ENCODE measurements at places on chromosomes 4 and X.

DNA sequence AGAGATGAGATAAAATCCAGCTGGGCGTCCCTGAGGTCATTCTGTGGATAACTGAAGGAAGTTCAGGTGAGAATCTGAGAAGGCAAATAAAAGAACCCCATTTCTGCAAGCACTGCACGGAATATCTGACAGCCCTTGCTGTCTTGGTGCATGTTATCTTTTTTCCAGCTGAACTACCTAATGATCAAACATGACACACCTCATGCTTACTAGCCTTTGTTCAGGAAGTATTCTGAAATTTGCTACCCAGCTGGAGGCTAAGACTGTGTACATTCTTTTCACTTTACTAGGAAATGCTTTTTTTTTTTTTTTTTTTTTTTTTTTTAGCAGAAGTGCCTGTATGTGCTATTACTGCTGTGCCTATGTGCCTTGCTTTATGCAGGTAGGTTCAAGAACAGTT is 718.1 kb downstream of the SMARCA1 start:
- no peak for DNase-seq

DNA sequence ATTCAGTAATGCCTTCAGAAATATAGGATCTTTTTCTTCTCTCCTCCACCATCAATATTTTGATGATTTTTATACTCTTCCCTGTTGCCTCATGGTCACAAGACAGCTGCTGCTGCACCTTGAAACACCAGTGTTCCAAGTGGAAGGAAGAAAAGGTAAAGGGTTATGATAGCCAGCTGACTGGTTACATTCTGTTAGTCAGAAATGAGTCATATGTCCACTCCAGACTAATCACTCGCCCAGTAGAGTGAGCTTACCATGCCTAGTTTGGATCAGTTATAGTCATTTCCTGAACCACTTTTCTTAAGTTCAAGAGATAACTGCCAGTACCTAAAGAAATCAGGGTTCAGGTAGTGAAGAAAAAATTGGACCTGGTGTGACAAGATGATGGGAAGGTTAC is 532.3 kb upstream of the SMIM31 start:
- DNase-seq, result no peak

DNA sequence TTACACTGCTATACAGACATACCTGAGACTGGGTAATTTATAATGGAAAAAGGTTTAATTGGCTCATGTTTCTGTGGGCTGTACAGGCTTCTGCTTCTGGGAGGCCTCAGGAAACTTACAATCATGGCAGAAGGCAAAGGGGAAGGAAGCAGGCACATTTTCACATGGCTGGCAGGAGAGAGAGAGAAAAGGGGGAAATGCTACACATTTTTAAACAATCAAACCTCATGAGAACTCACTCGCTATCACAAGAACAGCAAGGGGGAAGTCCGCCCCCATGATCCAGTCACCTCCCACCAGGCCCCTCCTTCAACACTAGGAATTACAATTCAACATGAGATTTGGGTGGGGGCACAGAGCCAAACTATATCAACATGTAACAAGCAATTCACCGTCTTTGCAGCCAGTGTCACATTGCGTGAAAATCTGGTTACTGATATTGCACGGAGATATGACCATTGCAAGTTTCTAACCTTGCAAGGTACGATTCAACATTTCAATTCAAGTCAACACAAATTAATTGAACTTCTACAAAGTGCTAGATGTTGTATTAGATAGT is 61.7 kb upstream of the RELL1 start:
- no peak for DNase-seq

- DNase-seq, result no peak
Measured at GRCh38 chrX:52078131-52078530, 9.1 kb upstream of the MAGED4B start.

- DNase-seq, result no peak
Measured at GRCh38 chr4:130183096-130183495, 1087.1 kb downstream of the C4orf33 start.

GRCh38 chrX:56569378-56570057 is 6.1 kb downstream of the UBQLN2 start:
- DNase-seq, result no peak

GRCh38 chrX:45485719-45486118 is 285.0 kb upstream of the DIPK2B start:
- DNase-seq, result peak; percentile 47

DNA sequence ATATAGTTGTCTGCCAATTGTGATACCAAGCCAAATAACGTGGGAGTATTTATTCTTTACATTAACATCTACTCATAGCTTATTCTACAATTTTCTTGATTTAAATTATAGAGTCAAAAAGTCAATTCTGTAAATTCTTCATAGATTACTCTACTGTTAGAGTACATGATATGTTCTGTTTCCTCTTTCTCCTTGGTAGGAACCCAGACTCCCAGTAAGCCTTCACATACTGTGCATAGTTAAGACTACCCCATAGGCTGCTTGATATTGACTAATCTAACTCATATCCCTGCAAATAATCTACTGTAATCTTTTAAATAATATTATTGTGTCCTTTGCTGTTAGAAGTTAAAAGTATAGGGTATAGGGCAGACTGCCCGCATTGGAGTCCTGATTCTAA is 35.4 kb downstream of the BANK1 start:
- DNase-seq, result no peak

DNA sequence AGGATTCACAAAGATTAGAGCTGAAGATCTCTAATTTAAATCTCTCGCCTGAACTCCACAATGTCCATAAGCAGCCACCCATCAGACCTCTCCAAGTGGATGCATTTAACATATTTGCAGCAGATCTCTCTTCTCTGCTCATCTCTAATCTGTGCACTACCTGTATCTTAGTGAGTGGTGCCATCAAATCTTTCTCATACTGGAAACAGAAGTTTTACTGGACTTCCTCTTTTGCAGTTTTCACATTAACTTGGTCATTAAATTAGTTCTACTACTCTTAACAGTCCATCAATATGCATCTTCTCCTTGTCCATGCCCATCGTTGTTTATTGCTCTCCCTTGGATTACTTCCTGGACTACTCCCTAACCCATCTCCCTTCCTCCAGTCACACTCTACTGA is 488.5 kb downstream of the IL15 start:
- no peak for DNase-seq

DNA sequence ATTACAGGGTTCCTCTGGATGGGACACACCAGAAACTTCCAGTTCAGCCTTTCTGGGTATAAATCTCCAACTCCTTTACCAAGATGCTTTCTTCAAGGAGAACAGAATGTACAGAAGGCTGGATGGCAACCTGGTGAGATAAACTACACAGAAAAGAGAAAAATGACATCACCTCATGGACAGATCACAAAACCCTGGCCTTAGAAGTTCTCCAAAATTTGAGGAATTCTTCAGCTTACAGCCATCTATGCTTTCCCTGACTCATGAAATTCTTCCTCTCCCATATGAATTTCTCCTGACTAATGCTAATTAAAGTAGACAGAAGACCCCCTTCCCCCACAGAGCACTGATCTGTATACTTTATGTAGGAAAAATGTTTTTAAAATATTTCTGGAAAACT is 345.4 kb downstream of the STIM2 start:
- peak; percentile 39 for DNase-seq

DNA sequence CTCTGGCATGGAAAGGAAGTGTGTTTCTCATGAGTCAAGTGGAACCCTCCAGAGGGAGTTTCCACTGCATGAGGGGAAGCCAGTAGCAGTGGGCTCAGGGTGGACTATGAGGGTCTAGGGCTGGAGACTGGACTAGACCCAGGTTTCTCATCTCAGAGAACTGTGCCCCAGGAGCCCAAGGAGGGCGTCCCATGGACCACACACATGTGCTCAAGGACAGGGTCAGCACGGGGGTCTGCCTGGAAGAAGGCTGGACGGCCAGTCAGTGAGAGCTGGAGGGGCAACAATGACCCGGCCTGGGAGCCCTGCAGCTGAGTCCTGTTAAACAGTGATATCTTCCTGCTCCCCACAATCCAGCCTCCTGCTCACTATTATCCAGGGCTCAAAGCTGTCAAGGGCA is 5.8 kb upstream of the CTSO start:
- DNase-seq, result no peak

GRCh38 chrX:23525531-23525930 is 141.8 kb upstream of the PRDX4 start:
- no peak for DNase-seq

GRCh38 chr4:6008092-6008551 is 10.1 kb downstream of the C4orf50 start:
- no peak for DNase-seq

DNA sequence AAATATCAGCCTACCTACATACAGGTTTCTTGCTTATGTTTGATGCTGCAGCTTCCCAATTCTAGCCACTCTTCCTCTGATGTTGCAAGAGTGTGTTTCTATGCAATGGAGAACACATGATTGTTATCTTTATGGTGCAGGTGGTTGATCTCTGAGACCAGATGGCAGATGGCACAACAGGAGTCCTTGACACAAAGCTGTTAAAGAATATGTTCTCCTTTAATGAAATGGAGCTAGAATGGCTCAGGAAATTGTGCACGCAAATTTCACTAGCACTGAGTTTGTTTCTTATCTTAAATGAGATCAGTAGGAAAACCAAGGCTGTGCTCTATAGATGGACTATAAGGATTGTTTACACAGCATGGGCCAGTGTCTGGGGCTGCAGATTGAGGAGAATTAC is 29.9 kb upstream of the TTC29 start:
- no peak for DNase-seq

DNA sequence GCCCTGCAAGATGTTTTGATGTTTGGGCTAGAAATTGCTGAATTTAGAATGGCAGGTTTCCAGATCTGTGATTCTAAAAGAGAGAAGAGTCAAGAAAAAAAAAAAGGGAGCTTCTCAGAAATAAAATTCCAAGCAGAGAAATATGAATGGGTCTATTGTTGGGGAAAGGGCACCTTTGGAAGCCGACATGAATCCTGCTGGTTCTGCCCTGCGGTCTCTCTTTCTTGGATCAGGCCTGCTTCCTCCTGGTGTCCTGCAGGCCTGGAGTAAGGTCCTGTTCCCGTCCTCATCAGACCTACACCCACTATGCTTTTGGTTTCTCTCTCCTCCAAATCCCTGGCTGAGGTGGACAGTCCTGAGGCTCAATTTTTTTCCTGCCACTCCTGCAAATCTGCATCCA is 109.8 kb upstream of the TRIM2 start:
- DNase-seq, result no peak

DNA sequence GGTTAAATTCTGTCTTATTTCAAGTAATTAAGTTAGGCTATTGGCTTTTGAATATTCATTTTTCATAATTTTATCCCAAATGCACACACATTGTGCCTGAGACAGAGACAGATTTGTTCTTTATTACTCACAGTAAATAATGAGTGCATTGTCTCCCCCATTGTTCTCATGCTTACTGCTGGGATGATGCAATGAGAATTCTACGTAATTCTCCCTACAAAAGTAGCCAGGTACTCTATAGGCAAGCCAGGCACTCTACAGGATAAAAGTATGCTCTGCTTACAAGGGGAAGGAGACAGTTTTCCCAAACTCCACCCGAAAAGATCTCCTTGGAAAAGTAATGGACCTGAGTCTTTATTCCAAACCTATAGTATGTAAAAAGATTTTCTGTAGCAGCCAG is 1890.7 kb upstream of the PCDH10 start:
- no peak for DNase-seq

- DNase-seq, result peak; percentile 54
Measured at GRCh38 chr4:77959566-77960338, 97.1 kb downstream of the MRPL1 start.

- DNase-seq, result no peak
Measured at GRCh38 chrX:66017659-66018170, 22.2 kb downstream of the VSIG4 start.

GRCh38 chr4:54139332-54139731 is 39.4 kb downstream of the GSX2 start:
- DNase-seq, result no peak

GRCh38 chr4:10046471-10046870 is 25.2 kb upstream of the SLC2A9 start:
- DNase-seq, result peak; percentile 41

DNA sequence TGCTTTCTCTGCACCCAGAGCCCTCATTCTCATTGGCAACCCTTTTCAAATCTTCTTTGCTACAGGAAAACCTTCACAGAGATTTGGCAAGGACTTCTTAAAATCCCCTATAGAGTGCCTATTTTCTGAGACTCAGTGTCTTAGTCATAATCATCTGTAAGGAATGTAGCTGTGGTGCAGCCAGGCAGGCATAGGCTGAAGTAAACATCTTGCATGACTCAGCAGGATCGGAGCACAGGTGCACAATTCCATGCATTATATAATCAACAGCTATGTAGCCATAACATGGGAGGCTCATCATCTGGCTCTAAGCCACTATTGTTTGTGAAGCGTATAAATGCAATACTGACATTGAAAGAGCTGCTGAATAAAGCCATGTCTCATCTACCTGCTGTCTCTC is 368.8 kb downstream of the MAGEE1 start:
- DNase-seq, result no peak

Data from EH (cell line).